ENCODE measurements at places on chromosomes 1 and 21. TPM values are rescaled to one million over a fixed set of nuclear protein-coding genes. Genes with fewer than 3 reads are reported as not detected.

The KLHL12 gene
- total RNA-seq: 11.2 TPM

DNA sequence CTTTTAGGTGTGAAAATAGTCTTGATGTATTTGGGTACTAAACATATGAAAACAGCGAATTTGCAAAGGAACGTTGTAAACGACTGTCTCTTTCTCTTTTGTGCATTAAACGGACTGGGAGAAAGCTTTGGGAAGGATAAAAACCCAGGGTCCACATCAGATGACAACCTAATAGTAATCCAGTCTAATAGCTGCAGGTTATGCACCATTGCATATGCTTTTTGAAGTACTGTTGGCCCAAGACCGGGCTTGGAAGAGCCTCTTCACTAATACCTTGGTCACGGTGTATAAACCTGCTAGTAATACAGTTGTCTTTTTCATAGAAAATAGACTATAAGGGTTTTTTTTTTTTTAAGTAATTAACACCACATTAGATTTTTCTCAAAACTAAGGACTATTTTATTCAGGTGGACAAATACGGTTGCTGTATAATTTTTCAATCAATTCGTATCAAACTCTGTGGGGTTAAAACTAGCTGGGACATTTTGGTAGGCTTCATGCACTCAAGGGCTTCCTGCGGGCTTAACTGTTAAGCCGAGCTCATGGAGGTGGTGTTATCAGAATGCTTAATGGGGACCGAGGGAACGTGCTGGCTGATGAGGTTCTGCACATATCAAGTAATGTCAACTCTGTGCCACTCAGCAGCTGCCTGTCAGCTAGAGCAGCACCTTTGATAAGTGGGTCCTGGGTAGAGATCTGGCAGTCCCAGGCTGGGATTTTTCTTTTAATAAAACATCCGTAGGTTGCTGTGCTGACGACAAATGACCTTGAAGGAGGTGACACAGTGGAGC is 2.1 kb downstream of the RYR2 start:
- DNase-seq: no peak

GRCh38 chr1:243732637-243733036 is 117.4 kb downstream of the AKT3 start:
- no peak for DNase-seq

The SUSD4 gene
- 80.5 TPM for total RNA-seq

- no peak for DNase-seq
These were observed 272.5 kb downstream of the RRAGC start for GRCh38 chr1:38586993-38587646.

The RNASEL gene
- total RNA-seq: 9.7 TPM

DNA sequence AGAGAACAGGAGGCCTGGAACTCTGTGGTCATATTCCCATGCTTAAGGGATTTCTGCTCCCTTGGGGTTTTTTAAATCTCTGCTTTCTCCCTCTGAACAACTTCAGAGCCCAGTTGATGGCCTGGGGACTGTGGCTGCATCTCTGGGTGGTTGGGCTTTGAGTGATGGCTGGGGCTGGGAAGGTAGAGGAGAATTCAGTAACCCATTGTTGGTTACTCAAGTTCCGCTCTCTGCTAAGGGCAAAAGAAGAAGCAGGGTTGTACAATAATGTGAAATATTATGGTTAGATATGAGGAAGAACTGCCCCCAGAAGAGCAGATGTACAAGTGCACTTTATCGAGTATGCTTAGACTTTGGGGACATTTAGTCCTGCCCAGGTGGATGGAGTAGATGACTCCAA is 72.1 kb upstream of the CNTN2 start:
- no peak for DNase-seq

The FAM177B gene
- not detected for total RNA-seq

The ZNF648 gene
- total RNA-seq: 2.4 TPM

DNA sequence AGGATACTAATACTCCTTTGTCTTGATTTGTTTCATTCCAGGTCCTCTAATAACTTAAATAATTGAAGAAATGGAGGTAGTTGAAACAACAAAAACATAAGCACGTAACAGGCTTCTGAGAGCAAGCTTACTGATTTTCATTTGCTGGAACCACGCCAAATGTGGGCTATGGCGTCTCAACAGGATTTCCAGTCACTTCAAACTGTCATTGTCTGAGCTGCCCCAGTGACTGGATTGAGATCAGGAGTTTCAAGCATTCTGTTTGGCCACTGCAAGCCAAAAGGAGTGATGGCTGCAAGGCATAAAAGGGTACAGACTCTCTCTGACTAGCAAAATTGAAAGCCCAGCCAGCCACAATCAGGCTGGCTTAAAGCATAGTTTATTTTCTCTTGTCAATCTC is 289.9 kb downstream of the DPYD start:
- no peak for DNase-seq

- no peak for DNase-seq
These were observed 7.7 kb downstream of the UBR4 start for GRCh38 chr1:19202396-19202795.

GRCh38 chr1:151060007-151060656 is at the start of gene MLLT11:
Gene MLLT11 (plus strand): TSS chr1:151060397. CDS start chr1:151067225, 6,828 bp downstream.
- DNase-seq: peak; percentile 63

The TIAM1 gene
- total RNA-seq: 13.1 TPM

DNA sequence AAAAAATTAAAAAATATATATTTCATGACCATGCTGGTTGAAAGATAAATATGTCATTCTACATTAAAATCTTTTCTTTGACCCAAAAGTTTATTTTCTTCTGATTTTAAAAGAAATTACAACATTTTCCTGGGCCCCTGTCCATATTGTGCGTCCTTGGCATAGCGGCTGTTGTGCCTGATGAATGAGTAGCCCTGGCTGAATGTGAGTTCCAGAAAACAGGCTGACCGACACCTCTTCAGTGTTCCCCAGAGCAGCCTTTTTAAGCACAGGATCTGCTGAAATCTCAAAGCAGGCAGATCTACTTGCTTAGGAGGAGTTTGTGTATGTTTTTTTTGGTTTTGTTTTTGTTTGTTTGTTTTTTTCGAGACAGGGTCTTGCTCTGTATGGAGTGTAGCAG is 19.7 kb downstream of the KIAA1614 start:
- DNase-seq: no peak

Measured in ovary (tissue), 10 donors.